ENCODE measurements at places on chromosomes 11 and 22.

DNA sequence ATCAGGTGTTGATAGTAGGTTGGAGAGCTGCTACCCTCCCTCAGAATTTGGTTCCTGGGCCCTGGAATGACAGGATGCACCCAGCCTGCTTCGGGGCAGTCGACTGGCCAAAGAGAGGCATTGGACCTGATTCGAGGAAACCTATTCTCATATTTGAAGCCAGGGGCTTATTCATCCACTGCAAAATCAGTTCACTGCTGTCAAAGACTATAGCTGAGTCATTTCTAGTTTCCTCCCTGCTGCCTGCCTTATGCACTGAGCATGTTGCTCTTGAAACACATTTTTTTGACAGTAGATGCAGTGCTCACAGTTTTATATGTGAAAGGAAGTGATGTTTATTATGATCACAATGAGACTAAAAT is 565.4 kb downstream of the ETS1 start:
- DNase-seq: no peak

- no peak for DNase-seq
Measured at GRCh38 chr11:111836721-111837120, 34.7 kb downstream of the ALG9 start.

GRCh38 chr11:106344966-106345365 is 267.5 kb downstream of the AASDHPPT start:
- DNase-seq: no peak

GRCh38 chr11:60835534-60835846 is 6.4 kb upstream of the CCDC86 start:
- DNase-seq: no peak

- peak; percentile 11 for DNase-seq
Measured at GRCh38 chr22:38305471-38306448, 11.5 kb downstream of the CSNK1E start.

- DNase-seq: no peak
Measured at GRCh38 chr22:32200752-32201151, 4.1 kb downstream of the RFPL2 start.

DNA sequence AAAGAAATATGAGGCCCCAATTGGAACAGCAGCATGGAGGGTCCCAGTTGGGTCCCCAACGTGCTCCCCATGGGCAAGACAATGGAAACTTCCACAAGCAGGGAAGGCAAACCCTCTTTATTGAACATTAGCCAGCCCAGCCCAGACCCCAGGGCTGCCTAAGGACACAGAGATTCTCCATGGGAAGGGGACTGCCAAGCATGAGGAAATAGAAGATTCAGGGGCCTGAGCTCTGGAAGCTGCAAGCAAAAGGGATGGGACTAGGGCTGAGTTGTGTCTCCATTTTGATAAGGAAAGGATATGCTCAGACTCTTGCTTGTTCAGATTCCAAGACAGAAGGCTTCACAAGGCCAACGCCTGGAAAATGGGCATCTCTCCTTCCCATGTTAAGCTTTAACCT is 23.3 kb downstream of the TMEM218 start:
- no peak for DNase-seq

DNA sequence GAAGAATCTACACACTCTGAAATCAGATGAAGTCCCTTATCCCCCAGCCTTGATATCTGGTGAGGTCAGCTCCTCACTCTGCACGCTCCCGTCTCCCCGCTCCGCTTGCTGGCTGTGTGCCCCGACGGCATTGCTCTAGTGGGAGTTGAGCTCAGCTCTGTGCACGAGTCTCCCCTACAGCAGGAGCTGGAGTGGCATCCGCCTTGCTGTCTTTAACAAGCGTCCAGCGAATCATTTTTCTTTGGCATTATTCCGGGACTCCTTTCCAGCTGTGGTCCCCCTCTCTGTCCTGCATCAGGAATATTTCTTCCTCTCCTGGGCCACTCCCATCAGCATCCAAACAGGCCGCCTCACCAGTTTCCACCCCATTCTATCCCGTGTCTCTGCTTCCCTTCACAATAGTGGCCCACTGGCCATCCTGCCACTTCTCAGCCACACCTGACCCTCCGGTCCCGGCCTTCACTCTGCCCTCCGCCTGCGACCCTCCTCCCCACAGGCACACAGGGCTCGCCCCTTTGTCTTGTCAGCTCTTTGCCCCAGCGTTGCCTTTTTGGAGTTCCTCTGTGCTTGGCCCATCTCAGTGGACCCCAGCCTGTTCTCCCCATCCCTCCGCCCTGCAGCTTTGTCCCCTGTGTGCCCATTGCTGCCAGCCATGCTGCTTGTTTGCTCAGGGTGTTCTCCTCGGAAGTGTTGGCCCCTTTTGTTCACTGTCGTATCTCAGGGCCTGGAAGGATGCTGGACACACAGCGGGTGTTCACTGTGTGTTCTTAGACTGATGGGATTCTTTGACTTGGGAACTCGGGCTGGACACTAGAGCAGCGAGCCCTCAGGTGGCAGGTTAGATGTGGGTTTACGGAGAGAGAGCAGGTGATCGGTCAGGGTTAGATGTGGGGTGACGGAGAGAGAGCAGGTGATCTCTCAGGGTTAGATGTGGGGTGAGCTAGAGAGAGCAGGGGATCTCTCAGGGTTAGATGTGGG is 441.8 kb downstream of the TBC1D22A start:
- DNase-seq: no peak

All from effector memory CD4-positive, alpha-beta T cell (primary cell).